ENCODE measurements at places on chromosomes 3 and 15.

DNA sequence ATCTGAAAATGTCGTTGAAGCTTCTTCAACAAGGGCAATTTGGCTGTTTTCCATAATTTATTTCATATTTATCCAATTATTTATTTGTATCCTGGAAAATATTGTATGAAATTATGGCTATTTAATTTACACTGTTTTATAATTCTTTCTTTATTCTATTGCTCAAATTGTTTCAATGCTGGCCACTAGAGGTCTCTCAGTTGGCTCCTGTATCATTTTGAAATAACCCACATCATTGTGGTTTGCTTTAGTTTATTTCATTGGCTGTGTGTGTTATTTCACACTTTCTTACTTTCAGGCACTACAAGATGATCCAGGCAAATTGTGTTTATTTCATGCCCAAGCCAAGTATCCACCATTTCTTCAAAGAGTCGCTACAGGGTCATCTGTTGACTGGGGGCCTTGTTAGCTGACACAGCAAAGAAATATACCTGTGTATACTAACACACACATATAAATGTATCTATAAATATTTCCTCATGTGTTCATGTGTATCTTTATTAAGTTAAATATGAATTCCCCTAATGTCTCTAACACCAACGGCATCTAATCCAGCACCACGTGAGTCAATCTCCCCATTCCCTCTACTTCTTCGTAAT lies 86.2 kb downstream of the NPAP1 start:
- DNase-seq = peak; percentile 1

- DNase-seq = no peak
Observed at GRCh38 chr15:60695713-60696522, 217.0 kb upstream of the ICE2 start.

GRCh38 chr3:41193794-41194539 lies 5.3 kb upstream of the CTNNB1 start:
- DNase-seq = no peak

GRCh38 chr3:119160361-119160760 lies 13.0 kb upstream of the UPK1B start:
- DNase-seq = no peak

- no peak for DNase-seq
Observed at GRCh38 chr15:28106294-28107110, 7.4 kb upstream of the OCA2 start.

DNA sequence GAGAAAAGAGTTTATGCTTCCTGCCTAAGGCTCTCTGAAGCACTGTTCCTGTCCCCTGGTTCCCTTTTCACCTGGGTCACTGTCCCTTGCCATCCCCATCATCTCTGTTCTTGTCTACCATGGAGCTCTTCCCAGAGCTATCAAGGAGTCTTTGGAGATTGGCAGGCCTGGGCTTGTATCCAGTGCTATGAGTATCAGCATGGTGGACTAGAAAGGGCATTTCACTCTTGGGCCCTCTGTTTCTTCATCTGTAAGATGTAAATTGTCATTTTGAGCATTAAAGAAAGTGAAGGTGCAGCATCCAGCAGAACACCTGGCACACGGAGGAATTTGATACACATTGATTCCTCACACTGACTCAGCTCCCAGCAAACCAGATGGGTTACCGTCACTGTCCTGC lies 388.2 kb downstream of the CACNA2D3 start:
- no peak for DNase-seq

- peak; percentile 48 for DNase-seq
Observed at GRCh38 chr15:83515164-83515563, 68.0 kb downstream of the SH3GL3 start.

DNA sequence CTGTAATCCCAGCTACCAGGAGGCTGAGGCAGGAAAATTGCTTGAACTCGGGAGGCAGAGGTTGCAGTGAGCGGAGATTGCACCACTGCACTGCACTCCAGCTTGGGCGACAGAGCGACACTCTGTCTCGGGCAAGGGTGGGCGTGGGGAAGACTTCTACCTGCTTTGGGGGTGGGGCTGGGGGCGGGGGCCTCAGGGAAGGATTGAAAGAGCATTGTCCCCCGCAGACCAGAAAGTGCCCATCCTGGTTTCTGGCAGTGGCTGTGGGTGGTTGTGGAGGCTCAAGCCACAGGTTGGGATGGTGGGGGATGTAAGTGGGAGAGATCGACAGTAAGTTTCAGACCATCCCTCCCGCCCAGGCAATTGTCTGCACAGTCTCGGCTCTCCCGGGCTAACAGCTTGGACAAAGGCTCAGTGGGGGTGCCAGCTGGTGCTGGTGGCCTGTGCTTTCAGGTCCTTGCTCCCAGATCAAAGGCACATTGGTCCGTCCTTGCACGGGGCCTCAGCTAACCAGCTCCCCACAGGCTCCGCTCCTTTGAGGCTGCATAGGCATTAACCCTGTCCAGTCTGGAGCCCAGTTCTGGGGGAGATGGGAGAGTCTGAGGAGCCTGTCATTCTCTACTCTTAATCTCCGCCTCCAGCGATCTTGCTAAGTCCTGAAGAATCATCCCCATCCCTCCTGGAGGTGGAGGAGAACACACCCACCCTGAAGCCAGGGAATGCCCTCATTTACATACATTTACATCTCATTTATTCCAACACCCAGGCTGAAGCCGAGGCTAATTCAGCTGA lies 8.6 kb downstream of the SCN5A start:
- DNase-seq = peak; percentile 65

DNA sequence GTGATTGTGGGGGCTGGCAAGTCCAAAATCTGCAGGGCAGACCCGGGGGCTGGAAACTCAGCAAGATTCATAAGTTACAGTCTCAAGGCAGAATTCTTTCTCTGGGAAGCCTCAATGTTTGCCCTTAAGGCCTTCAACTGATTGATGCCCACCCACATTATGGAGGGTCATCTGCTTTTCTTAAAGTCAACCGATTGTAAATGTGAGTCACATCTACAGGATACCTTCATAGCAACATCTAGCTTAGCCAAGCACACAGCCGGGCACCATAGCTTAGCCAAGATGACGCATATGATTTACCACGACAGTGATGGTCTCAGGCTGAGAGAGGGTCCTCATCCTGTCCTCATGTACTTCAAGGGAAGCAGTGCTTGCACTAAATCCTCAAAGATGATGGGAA lies 43.5 kb downstream of the IDH2 start:
- DNase-seq = no peak

DNA sequence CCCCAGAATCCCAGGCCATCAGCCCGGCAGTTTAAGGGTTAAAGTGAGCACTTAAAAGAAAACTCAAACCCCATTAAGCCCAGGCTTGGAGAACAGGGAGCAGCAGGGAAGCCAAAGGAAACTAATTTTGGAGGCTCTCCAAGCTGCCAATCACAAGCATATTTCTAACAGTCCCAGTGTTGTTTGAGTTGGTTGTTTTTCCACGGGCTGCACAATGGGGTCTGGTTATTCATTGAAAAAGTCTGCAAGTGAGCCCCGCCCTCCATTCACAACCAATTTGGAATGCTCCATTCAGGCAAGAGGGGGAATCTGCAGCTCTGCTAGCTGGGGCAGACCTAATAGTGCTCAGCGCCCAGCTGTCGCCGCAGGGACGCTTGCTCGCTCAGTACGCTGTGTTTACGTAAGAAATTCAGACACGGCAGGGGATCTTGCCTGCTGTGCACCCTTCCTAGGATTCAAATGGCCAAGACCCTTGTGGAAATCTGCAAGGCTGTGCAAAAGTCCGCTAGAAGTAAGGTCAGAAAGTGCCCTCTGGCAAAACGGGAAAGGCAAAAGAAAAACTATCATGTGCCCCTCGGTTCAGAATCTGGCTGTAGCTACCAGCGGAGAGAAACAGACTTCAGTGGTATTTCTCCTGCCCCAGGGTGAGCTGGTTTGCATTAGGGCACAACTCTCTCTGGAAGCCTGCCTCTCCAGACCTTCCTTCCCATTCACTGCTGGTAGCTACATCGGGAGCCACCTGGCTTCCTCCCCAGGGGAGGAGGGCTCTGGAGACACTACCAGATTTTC lies 11.0 kb downstream of the ETV5 start:
- peak; percentile 95 for DNase-seq

DNA sequence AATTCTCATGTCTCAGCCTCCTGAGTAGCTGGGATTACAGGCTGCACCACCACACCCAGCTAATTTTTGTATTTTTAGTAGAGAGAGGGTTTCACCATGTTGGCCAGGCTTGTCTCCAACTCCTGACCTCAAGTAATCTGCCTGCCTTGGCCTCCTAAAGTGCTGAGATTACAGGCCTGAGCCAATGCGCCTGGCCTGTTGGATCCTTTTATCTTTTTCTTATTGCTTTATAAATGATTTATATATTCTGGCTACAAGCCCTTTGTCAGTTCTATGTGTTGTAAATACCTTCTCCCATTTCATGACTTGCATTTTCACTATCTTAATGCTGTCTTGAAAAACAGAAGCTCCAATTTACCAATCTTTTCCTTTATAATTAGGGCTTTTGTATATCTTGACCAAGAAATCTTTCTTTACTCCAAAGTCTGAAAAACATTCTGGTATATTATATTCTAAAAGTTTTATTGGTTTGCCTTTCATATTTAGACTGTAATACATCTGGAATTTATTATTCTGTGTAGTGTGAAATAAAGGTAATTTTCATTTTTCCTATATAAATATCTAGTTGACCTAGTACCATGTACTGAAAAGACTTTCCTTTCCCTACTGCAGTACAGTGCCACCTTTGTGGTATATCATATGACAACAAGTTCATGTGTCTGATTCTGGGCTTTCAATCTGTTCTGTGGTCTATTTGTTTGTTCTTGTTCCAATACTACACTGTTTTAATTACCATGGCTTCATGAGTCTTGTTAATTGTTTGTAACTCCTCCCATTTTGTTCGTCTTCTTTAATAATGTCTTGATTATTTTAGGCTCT lies 52.9 kb upstream of the RNU6-1 start:
- DNase-seq = no peak

DNA sequence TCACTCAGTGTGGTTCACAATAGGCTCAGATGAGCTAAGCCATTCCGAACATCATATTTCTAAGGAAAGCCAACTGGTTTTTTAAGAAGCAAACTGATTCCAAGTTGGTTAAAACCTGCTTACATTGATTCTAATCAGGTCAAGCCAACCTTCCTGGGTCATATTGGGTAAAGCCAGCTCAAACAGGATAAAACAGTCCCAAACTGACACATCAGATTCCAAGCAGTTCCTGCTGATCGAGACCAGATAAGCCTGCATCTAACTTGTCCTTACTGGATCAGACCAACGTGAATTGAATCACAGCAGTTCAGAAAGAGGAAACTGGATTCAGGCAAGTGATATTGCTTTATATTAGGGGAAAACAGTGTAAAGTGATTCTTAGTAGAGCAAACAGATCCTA lies 18.6 kb upstream of the THSD4 start:
- no peak for DNase-seq

- DNase-seq = no peak
Observed at GRCh38 chr15:48803877-48804276, 7.0 kb downstream of the CEP152 start.

GRCh38 chr3:185760550-185760949 lies 64.3 kb downstream of the IGF2BP2 start:
- DNase-seq = no peak

DNA sequence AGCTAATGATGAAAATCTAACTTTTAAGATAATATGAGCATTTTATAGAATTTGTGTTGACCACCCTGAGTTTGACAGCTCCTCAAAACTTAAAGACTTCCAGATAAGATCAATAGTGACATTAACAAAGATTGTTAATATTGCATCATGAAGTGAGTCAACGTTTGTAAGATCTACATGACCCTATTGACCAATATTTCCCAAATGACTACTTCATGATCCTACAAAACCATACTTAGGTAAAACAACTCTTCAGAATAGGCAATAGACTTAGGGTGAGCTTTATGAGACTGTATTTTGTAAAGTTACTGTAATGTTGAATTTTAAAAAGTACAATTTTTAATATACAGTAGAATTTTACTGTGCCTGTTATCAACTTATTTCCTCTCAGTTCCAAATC lies 422.7 kb upstream of the ALCAM start:
- no peak for DNase-seq

DNA sequence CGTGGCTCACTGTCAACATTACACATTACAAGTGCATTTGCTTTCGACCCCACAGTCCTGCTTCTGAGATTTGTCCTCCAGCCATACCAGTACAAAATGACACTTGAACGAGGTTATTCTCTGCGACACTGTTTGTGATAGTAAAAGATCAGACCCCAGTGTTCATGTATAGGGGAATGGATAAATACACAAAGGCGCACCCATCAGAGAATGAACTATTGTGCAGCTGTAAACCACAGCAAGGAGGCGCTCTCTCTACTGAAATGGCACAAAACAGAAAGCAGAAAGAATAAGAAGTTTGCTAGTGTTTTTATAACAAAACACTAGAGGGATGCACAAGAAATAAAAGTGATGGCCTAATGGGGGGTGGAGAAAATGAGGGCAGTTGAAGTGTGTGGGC lies 4.9 kb upstream of the CHSY1 start:
- peak; percentile 26 for DNase-seq

- DNase-seq = peak; percentile 61
Observed at GRCh38 chr15:79265167-79265566, 17.4 kb upstream of the ANKRD34C start.

DNA sequence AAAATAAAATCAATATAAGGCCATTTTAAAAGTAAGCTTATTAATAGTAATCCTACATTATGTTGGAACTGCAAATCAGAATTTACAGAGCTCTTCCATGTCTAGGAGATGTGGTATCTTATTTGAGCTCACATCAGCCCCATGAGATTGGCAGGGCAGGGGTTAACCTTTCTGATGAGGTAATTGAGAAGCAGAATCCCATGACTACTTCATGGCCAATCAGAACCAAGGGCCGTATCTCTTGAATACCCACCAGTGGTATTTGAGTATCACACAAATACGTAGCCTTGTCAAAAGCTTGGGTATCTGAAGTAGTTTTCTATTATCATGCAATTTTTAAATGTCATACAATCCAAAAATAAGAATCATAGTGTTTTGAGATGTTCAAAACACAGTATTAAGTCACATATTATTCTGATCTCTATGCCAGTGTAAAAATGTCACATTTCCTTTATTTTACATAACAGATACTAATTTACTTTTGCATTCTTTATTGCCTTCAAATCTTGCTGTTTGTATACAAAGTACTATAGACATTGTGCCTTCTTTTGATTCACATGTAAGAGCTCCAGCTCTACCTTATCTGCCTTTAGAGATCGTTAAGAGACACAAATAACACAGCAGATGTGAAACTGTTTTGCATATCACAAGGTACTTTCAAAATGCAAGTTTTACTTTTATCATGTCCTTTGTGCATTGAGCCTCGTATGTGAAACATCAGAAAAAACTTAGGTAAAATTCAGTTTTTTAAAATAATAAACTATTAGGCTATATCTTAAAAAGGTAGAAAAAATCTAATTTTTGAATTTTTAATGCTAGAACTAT lies 251.7 kb upstream of the GOLGA6L4 start:
- DNase-seq = no peak

- DNase-seq = peak; percentile 60
Observed at GRCh38 chr15:73357999-73358665, 10.6 kb downstream of the HCN4 start.

- no peak for DNase-seq
Observed at GRCh38 chr3:144363856-144364255, 392.2 kb downstream of the DIPK2A start.

GRCh38 chr3:72177075-72178050 lies 392.4 kb upstream of the PROK2 start:
- peak; percentile 37 for DNase-seq

GRCh38 chr15:89662893-89663626 lies 7.8 kb upstream of the KIF7 start:
- peak; percentile 75 for DNase-seq

- DNase-seq = no peak
Observed at GRCh38 chr3:172198428-172198827, 159.1 kb downstream of the FNDC3B start.

GRCh38 chr3:132726341-132726823 lies 4.2 kb upstream of the NPHP3 start:
- peak; percentile 55 for DNase-seq
